HuH-7 (cell line): ENCODE measurements at places on chromosomes 6 and 20.

GRCh38 chr6:125791151-125791819, 525 bp downstream of the NCOA7 start:
- DNase-seq, result peak; percentile 71

DNA sequence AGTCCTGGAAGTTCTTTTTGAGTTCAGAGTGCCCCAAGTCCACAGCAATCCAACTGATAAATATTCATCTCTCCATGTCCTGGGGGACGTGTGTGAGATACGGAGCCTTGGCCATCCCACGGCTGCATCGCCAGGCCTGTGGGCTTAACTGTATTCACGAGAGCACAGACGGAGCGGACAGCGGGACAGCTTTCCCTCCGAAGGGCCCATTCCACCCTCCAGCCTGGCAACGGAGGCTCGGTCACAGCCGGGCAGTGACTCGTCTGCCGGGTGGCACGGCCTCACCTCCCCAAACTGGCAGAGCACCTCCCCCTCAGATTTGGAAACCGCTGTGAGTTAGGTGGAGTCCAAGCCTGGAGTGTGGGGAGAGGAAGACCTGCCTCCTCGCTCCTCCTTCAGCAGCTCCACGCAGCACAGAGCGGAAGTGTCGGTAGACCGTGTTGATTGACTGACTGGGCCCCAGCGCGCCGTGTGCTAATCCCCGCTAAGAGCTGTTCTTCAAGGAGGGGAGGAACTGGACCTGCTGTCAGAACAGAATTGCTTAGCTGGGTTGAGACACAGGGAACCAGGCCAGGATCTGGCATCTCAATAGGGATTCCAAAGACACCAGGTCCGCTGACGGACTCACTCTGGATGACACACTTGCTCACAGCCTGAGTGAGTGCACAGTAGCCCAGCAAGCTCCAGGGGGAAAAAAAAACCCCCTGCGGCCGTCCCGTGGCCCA, 10.9 kb downstream of the FOXF2 start:
- no peak for DNase-seq

GRCh38 chr20:56406910-56407309, 5.2 kb upstream of the CASS4 start:
- DNase-seq, result no peak

GRCh38 chr6:148716811-148717210, 30.0 kb upstream of the UST start:
- DNase-seq, result no peak

GRCh38 chr6:20805021-20805420, 270.8 kb downstream of the CDKAL1 start:
- no peak for DNase-seq

DNA sequence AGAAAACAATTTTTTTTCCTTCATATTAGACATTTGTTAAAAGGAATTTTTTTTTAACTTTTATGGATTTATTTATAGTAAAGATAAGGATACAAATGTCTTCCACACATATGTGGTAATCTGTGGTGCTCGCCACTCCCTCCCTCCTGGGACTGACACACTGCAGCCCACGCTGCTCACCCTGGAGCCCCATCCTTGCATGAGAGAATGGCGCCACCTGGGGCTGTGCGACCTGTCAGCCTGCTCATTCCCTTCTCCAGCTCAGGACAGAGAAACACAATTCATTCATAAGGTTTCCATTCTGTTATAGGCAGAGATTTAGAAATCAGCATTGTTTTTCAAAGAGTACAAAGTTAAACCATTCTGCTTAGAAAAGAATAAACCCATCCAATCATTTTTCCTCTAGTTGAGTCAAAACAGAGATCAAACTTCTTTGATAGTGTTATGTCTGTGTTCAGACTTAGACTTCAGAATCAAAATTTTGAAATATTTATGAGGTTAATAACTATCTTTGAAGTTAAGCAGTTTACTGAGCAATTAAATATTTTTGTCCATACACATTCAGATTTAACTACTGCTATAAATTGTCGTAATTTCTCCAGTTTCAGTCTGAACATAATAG, 42.8 kb upstream of the DYNLRB1 start:
- peak; percentile 63 for DNase-seq

- DNase-seq, result no peak
These were observed 38.3 kb downstream of the SNX3 start for GRCh38 chr6:108222504-108222903.

GRCh38 chr6:161001421-161001820, 9.9 kb downstream of the MAP3K4 start:
- DNase-seq, result peak; percentile 42

GRCh38 chr6:6804843-6805615, 216.5 kb downstream of the LY86 start:
- no peak for DNase-seq

DNA sequence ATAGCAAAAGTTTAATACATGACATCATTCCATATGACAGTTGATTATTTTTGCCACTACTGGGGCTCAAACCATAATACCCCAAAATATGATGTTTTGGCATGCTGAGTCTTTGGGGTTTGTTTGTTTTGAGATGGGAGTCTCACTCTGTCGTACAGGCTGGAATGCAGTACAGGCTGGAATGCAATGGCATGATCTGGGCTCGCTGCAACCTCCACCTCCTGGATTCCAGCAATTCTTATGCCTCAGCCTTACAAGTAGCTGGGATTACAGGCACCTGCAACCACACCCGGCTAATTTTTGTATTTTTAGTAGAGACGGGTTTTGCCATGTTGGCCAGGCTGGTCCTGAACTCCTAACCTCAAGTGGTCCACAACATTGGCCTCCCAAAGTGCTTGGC, 1.3 kb upstream of the MRS2 start:
- no peak for DNase-seq

DNA sequence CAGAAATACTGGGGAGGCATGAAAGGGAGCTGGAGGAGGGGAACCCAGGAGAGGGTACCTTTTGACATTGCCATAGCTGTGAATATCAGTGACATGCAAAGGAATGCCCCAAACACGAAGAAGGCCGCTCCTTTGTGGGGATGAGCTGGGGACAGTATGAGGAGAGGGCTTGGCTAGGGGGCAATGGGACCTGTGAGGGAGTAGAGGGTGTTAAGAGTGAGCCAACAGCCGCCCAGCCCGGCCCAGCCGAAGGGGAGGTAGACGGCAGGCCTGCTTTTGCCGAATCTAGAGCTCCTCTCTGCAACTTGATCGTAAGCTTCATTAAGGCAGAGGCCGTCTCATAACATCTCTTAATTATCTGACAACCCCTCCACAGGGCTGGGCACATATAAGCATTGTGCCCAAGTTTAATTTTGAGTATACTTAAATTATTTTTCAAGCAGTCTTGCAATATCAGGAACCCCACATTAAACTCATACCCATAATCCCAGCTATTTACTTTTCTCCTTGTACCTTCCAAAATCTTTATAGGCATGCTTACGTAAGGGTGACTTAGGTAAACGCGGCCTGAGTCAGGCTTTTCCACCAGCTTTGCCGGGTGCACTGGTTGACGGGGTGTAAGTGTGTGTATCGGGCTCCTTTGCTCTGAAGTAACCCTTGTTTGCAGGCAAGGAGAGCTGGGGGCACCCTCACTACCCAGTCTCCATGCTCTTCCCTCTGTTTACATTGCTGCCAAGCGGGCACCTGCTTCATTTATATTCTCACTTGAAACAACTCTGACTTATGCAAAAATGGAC, 24.9 kb upstream of the VEGFA start:
- DNase-seq, result no peak

- DNase-seq, result no peak
These were observed 1009.3 kb downstream of the GRIK2 start for GRCh38 chr6:102402635-102403329.

DNA sequence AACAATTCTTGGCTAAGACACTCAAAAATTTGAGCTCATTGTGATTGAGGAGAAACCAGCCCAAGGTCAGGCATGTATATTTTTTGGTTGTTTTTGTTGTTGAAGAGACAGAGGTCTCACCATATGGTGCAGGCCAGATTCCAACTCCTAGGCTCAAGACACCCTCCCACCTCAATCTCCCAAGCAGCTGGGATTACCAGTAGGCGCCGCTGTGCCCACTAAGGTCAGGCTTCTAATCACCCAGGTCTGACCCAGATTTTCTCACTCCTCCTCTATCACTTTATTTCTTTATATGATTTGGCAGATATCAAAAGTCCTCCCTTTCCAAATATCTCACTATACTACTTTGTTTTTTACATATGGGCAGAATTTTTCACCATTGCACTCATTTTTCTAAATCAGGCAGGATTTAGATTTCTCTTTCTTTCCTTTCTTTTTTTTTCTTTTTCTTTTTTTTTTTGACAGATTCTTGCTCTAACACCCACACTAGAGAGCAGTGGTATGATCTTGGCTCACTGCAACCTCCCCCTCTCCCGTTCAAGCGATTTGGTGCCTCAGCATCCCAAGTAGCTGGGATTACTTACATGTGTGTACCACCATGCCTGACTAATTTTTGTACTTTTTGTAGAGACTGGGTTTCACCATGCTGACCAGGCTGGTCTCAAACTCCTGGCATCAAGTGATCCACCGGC, 1.7 kb upstream of the C6orf141 start:
- no peak for DNase-seq

DNA sequence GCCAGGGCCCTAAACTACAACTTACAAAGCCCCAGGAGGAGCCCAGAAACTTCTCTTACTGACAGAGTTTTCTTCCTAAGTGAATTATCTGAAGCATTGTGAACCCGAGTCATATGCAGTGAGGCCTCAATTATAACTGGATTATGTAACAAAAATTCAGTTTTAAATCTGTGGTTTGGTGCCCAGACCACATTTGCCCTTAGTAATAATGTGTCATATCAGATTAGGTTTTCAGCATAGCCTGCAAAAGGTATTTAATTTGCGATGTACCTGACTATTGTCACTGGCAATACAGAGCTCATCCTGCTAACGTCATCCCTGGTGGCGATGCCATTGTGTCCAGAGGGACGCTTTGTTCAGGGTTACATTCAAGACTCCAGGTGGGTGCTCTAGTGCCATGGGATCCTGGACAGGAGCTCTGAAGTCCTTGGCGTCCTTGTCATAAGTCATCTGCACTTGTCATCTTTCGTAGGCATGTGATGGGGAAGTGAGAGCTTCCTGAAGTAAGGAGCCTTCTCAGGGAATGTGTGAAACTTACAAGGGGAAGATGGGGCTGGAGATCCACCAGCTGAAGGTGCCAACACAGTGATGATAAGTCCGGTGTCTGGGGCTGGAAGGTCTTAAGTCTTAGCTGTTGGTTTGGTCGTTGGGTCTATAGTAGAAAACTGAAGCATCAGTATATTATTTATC, 65.1 kb downstream of the HIVEP1 start:
- DNase-seq, result no peak

DNA sequence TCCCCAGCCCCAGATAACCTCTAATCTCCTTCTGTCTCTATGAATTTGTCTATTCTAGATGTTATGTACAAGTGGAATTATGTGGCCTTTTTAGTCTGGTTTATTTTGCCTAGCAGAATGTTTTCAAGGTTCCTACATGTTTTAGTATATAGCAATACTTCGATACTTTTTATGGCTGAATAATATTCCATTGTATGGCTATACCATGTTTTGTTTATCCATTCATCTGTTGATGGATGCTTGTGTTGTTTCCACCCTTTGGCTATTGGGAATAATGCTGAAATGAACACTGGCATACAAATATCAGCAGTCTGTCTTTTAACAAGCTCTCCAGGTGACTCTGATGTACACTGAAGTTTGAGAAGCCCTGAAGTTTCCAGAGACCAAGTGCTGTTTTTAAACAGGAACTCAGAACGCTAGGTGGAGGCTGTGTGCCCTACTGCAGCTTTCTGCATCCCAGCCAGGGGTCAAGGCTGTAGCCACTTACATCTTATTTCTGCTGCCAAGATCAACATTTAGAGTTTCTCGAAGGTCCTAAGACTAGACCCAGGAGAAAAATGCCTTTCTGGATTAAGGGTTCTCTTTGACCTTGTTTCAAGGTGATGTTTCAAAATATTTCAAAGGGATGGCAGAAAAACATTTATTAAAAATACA, 123.0 kb downstream of the SOBP start:
- no peak for DNase-seq

DNA sequence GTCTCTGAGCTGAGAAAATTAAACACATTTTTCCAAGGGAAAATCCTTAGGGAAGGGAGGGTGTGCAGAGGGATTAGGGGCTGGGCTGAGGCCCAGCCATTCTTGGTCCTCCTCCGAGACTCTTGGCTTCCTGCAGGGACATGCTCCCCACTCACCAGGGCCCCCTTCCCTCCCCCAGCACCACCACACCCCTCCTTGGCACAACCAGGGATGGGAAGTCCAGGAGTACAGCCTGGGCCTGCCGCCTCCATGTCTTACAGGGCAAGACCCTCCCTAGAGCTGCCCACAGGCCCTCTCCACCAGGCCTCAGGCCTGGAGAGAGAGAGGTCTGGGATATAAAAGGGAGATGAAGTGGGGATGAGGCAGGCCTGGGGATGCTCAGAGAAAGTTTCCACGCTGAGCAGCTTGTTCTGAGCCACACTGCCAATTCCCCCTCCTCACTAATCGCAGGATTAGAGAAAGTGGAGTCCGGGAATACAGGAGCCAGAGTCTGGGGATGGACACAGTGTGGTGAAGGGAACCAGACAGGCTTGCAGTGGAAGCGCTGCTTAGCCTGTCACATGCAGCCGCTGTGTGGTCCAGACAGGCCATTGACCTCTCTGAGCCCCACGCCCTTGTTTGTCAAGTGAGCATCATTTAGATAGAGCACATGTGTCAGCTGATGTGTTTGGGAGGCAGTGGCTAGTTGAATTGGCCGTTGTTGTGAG, 105.5 kb downstream of the MRPL14 start:
- DNase-seq, result no peak

- peak; percentile 98 for DNase-seq
These were observed 63.2 kb downstream of the NOL4L start for GRCh38 chr20:32521780-32522525.

GRCh38 chr6:37130704-37131103, 39.2 kb upstream of the PIM1 start:
- DNase-seq, result no peak

DNA sequence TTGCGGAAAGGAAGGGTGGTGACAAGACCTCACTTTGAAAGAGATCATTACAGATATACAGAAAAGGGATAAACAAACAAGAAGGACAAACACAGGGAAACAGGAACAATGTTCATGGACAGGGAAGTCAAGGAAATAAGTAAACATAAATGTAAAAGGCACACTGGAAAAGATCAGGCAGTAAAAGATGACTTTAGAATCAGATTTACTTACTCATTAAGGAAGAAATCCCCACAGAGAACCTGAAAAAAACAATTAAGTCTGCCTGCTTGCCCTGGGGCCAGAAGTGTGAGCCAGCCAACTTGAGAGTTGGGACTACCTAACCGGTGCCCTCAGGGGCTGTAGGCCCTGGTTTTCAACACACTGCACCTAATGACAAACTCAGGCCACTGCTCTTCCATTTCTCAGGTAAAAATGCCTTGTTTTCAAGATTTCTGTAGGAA, 1.7 kb downstream of the APMAP start:
- DNase-seq, result no peak
